HFFc6 (cell line): ENCODE measurements at places on chromosomes 2 and 18. TPM values are rescaled to one million over a fixed set of nuclear protein-coding genes. Genes with fewer than 3 reads are reported as not detected.

LYPD6 gene
- 20.7 to 27.9 TPM (median 27.7 TPM) in 3 replicates for total RNA-seq

AQP12B gene
- total RNA-seq = not detected in 3 replicates

GRCh38 chr2:141201016-141201565, 929.7 kb downstream of the LRP1B start:
- DNase-seq = no peak

GRCh38 chr2:160918906-160919503, 241.2 kb upstream of the TANK start:
- DNase-seq = peak; percentile 17

DNA sequence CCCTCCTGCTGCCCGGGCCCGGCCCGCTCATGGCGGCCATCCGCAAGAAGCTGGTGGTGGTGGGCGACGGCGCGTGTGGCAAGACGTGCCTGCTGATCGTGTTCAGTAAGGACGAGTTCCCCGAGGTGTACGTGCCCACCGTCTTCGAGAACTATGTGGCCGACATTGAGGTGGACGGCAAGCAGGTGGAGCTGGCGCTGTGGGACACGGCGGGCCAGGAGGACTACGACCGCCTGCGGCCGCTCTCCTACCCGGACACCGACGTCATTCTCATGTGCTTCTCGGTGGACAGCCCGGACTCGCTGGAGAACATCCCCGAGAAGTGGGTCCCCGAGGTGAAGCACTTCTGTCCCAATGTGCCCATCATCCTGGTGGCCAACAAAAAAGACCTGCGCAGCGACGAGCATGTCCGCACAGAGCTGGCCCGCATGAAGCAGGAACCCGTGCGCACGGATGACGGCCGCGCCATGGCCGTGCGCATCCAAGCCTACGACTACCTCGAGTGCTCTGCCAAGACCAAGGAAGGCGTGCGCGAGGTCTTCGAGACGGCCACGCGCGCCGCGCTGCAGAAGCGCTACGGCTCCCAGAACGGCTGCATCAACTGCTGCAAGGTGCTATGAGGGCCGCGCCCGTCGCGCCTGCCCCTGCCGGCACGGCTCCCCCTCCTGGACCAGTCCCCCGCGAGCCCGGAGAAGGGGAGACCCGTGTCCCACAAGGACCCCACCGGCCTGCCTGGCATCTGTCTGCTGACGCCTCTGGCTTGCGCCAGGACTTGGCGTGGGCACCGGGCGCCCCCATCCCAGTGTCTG, 767 bp downstream of the RHOB start:
- no peak for DNase-seq

DNA sequence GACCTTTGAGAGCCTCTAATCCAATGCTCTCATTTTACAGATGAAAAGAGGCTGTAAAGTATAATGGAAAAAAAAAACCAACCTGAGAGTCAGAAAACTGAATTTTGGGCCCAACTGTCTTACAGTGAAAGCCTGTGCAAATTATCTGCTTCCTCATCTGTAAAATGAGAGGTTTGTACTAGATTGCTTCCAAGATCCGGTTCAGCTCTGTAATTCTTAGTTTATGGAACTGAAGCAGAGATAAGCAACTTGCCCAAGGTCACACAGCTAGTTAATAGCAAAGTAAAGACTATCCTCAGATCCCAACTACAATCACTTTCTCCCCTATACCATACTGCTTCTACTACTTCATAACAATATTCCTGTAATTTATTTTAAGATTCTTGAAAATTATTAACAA, 6.3 kb downstream of the TLK1 start:
- DNase-seq = no peak

GRCh38 chr18:48168861-48169260, 238.4 kb upstream of the SMAD2 start:
- no peak for DNase-seq
